HFFc6 (cell line): ENCODE measurements at places on chromosomes 13 and 19.

DNA sequence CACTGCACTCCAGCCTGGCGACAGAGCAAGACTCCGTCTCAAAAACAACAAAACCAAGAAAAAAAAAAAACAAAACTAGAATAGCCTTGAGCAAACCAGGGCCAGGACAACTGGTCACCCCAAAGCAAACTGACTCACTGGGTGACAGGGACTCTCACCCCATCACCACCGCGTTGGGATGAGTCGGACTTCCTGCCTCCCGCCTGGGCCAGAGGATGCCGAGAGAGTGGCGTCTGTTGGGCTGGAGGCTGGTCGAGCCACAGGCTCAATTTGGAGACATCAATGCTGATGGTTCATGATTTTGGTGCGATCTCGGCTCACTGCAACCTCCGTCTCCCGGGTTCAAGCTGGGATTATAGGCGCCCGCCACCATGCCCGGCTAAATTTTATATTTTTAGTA, 11.6 kb downstream of the TMPRSS9 start:
- peaks cover 27% of the 10 kb centered on the region for H3K4me1 ChIP-seq
- H3K4me3 ChIP-seq = peak overlapping the region; percentile 37; the same call in 1 of the 2 replicates
- H3K27ac ChIP-seq = peak overlapping the region; percentile 54; the same call in 1 of the 2 replicates
- no peaks in the 10 kb centered on the region for H3K36me3 ChIP-seq
- DNase-seq = peak; percentile 75
- peaks cover 5% of the 10 kb centered on the region; the same call in 1 of the 2 replicates for H3K27me3 ChIP-seq

DNA sequence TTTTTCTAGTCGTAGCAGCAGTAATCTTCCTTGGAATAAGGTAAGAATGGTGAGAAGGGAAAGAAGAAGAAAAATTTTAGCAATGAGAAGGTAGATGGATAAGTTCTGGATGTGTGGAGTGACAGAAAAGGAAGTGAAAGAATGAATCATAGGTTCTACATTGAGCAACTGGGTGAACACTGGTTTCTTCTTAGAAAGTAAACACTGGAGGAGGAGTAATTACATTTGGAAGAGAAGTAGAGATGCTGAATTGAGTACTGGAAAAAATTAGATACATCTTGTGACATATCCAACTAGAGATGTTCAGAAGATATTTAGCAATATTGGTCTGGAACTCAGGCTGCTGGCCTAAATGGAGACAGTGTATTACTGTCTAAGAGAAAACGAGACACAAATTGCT, 148.5 kb downstream of the GPC5 start:
- no peaks in the 10 kb centered on the region for H3K4me1 ChIP-seq
- no peaks in the 10 kb centered on the region for H3K27me3 ChIP-seq
- H3K4me3 ChIP-seq = no peak overlapping the region
- no peak for DNase-seq
- H3K36me3 ChIP-seq = no peaks in the 10 kb centered on the region
- no peak overlapping the region for H3K27ac ChIP-seq

DNA sequence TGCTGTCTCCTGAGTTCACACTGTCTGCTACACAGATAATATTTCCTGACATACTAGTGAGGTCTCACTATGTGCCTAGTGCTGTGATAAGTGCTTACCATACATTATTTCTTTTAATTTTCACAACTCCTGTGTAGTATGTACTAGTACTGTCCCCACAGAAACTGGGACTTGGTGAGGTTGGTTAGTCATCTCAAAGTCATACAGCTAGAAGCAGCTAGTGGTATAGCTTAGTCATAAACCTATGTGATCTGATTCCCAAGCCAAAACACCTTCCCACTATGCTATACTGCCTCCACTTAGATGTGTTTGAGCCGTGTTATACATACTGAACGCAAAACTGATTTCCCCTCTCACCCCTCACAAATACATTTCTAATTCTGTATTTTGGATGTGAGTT, 10.5 kb downstream of the MTMR6 start:
- H3K27me3 ChIP-seq = no peaks in the 10 kb centered on the region
- peaks cover 13% of the 10 kb centered on the region; the same call in 1 of the 2 replicates for H3K36me3 ChIP-seq
- H3K4me3 ChIP-seq = no peak overlapping the region
- H3K27ac ChIP-seq = peak overlapping the region; percentile 65
- peaks cover 48% of the 10 kb centered on the region for H3K4me1 ChIP-seq

DNA sequence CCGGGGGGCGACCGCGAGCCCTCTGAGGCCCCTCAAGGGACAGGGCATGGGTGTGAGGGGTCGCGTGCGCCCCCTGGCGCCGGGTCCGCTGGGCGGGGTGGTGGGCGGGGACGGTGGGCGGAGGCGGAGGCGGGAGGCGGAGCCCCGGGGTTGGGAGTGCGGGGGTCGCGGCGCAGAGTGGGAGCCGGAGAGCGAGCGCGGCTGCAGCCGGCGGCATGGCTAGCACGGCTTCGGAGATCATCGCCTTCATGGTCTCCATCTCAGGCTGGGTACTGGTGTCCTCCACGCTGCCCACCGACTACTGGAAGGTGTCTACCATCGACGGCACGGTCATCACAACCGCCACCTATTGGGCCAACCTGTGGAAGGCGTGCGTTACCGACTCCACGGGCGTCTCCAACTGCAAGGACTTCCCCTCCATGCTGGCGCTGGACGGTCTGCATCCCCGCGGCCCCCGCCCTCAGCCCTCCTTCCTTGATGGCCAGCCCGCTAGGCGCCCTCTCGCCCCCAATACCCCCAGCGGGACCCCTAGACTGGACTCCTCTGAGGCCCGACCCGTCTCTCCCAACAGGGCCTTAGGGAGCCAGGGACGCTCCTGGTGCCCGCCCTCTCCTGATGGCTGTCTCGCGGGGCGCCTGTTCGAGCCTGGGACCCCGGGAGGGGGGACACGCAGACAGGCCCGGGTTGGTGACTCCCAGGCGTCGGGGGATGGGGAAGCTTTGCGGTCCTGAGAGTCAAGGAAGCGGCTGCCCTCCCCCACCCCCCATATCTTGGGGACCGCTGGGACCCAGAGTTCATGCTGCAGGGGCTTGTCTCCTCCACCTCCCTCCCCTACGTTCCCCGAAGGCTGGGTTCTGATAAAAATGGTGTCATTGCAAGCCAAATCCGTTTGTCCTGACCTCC, at the start of gene CLDN10:
TSS of gene CLDN10 (plus strand) at position 182 of the 903 bp plus-strand sequence. CDS start at position 216, 34 bp downstream.
- peaks cover 32% of the 10 kb centered on the region for H3K27me3 ChIP-seq
- no peaks in the 10 kb centered on the region for H3K36me3 ChIP-seq
- no peak within 1 kb of the TSS for H3K27ac ChIP-seq

DNA sequence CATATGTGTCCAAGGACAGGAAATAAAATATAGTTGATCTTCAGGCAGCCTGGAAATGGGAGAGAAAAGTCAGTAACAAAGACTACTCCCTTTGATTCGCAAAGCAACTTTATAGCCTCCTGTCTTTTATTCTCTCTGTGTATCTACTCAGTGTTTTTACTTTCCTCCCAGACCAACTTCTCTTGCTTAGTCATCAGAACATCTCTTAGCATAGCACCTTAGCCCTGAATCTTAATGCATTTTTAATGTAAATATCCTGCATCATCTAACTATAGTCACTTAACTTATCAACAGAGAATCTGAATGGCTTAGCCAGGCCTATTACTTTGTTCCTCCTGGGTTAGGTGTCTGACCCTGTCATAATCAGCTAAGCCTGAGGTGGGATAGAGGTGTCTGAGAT, 238.2 kb downstream of the MAB21L1 start:
- no peak overlapping the region for H3K4me3 ChIP-seq
- H3K4me1 ChIP-seq = no peaks in the 10 kb centered on the region
- no peaks in the 10 kb centered on the region for H3K36me3 ChIP-seq
- H3K27ac ChIP-seq = no peak overlapping the region
- no peak for DNase-seq

DNA sequence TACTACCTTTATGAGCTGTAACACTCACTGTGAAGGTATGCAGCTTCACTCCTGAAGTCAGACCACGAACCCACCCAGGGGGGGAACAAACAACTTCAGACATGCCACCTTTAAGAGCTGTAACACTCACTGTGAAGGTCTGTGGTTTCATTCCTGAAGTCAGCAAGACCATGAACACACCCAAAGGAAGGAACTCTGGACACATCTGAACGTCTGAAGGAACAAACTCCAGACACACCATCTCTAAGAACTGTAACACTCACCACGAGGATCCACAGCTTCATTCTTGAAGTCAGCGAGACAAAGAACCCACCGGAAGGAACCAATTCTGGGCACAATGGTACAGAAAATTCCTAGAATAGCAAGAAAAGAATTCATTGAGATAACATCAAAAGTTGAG, 1796.5 kb upstream of the MIR17HG start:
- no peak for DNase-seq
- no peaks in the 10 kb centered on the region for H3K27me3 ChIP-seq
- no peaks in the 10 kb centered on the region for H3K36me3 ChIP-seq
- H3K4me3 ChIP-seq = no peak overlapping the region
- H3K27ac ChIP-seq = no peak overlapping the region
- H3K4me1 ChIP-seq = no peaks in the 10 kb centered on the region

DNA sequence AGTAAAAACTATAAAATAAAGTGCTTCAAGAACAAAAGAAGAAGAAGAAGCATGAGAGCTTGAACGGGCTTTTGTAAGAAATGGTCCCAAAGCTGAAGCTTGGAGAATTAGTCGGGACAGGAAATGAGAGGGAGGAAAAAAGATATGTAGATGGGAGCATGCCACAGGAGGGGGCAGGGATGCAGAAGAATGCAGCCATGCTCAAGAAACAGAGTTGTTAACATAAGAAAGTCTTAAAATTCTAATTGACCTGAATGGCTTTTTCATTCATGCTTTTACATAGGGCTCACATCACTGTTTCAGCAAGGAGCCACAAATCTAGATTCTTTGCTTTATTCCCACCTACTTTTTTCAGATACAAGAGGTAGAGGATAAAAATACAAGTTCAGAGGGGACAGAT, 27.7 kb upstream of the NBEA start:
- DNase-seq = no peak
- no peaks in the 10 kb centered on the region for H3K36me3 ChIP-seq
- no peak overlapping the region for H3K4me3 ChIP-seq
- no peaks in the 10 kb centered on the region for H3K4me1 ChIP-seq
- H3K27me3 ChIP-seq = no peaks in the 10 kb centered on the region; the same call in 1 of the 2 replicates

- no peak overlapping the region for H3K4me3 ChIP-seq
- H3K27me3 ChIP-seq = no peaks in the 10 kb centered on the region; the same call in 1 of the 2 replicates
- no peak for DNase-seq
- H3K36me3 ChIP-seq = peaks cover 21% of the 10 kb centered on the region
Measured at GRCh38 chr13:44514278-44514677, 61.9 kb downstream of the TSC22D1 start.

GRCh38 chr19:8512115-8512967, 1.6 kb downstream of the ZNF414 start:
- peaks cover 14% of the 10 kb centered on the region for H3K4me1 ChIP-seq
- peaks cover 2% of the 10 kb centered on the region; the same call in 1 of the 2 replicates for H3K27me3 ChIP-seq
- H3K4me3 ChIP-seq = peak overlapping the region; percentile 43; the same call in 1 of the 2 replicates
- no peak overlapping the region for H3K27ac ChIP-seq
- no peak for DNase-seq
